ENCODE measurements at places on chromosomes 7 and 10.

GRCh38 chr10:93816123-93816747 is 58.5 kb downstream of the LGI1 start:
- no peak for DNase-seq

GRCh38 chr10:114250236-114250635 is 11.2 kb downstream of the VWA2 start:
- no peak for DNase-seq

GRCh38 chr7:25656071-25656470 is 427.8 kb upstream of the NPVF start:
- no peak for DNase-seq

DNA sequence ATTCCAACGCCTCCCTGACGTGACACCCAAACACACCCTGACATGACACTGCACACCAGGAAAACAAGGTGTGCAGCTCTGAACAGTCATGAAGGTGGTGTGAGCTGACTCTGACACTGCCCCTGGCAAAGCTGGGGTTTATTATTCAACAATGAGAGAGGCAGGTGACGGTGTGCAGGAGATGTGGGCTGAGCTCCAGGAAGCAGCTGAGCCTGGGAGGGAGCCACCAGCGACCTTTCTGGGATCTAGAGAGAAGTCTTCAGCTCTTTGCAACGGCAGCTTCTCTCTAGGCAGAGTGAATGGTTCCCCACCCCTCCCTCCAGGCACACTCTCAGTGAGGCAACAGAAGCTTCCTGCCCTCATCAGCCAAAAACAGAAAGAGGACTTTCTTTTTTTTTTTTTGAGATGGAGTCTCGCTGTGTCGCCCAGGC is 65.6 kb downstream of the SH3PXD2A start:
- no peak for DNase-seq

- DNase-seq, result no peak
These were observed 85.4 kb upstream of the VOPP1 start for GRCh38 chr7:55657654-55658053.

GRCh38 chr7:83579740-83580139 is 69.2 kb downstream of the SEMA3E start:
- no peak for DNase-seq

GRCh38 chr7:31761646-31762045 is 74.6 kb downstream of the PPP1R17 start:
- no peak for DNase-seq

- DNase-seq, result no peak
These were observed 89.8 kb downstream of the TCERG1L start for GRCh38 chr10:131221632-131222277.

DNA sequence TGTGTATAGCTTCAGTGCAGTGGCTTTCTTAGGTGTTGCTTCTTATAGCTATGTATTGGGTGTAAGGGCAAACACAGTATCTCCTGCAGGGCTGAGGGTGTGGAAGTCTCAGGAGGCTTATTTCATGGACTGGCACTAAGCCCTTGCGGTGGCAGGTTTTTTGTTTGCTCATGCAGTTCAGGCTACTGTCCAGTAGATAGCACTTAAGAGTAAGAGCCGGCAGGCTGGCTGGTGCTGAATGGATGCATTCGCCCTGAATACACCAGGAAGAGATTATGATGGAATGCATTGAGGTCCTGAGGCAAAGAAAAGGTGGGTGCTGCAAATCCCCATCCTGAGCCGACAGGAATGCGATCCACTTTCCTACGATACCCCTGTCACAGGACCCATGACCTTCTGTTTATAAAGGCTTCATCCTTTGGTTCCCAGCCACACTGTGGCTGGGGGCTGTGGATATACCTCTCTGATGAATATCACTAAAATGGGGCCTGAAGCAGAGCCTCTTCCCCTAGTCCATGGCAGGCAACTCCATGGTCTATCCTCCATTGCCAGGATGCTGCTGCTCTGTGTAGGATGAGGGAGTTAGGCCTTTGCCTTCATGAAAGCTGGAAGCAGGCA is 44.9 kb downstream of the ANXA8 start:
- DNase-seq, result no peak

GRCh38 chr7:127912901-127913300 is 118.3 kb downstream of the LRRC4 start:
- DNase-seq, result no peak

GRCh38 chr7:28738412-28738811 is 219.7 kb downstream of the TRIL start:
- DNase-seq, result no peak

- no peak for DNase-seq
These were observed 73.1 kb upstream of the AASS start for GRCh38 chr7:122217125-122217524.

- DNase-seq, result no peak
These were observed 29.8 kb downstream of the PRKAG2 start for GRCh38 chr7:151847136-151847535.

DNA sequence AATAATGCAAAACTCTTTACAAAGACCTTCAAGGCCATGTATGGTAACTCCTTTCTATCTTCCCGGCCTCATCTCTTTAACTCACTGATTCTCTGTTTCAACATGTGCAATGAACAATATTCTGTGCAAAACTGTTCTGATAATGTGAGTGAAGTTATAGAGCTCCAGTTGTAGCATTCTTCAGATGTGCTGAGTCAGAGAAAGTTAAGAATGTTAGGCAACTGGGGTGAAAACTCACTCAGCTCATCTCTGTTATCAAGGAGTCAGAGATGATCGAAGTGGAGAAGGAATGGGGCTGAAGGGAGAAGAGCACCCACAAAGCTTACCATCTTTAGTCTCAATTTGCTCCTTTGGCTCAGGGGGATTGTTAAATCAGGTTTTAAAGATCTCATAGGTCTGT is 344.7 kb upstream of the NPSR1 start:
- no peak for DNase-seq

GRCh38 chr7:17930546-17930945 is 9.7 kb downstream of the SNX13 start:
- no peak for DNase-seq

Measured in activated naive CD4-positive, alpha-beta T cell (primary cell).